NCI-H526 treated with DMSO at 0.1 percent for 48 hours (cell line): ENCODE measurements at places on chromosomes 3 and 15.

DNA sequence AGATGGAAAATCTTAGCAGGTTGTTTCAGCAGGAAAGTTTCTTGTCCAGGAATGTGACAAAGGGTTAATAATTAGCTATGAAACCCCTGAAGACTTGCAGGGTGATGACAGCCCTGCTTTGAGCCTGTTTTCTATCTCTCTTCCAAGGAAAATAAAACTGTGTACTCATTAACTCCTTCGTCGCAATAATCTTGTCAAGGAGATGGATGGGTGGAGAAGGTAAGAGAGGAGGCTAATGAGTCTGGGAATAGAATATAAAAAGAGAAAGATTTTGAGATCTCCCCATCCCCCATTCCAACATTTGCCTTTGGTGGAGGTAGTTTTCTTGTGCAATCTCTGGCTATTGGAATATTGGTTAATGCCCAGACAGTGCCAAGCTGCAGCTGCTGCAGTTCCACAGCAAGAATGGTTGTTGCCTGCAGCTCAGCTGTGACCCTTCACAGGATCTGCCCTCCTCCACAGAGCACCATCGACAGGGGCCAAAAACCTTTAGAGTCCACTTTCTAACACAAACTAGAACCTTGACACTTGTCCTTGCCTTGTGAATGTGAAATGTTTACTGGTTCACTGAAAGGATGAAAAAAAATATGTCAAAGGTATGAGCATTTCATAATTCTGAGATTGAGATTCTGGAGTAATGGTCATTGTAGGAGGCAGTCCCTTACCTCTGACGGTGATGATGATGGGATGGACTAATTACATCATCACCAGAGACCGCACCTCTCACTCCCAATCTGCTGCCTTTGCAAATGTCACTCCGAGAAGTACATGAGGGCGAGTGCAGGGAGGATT is 4.2 kb upstream of the LRIG1 start:
- no peak for DNase-seq

DNA sequence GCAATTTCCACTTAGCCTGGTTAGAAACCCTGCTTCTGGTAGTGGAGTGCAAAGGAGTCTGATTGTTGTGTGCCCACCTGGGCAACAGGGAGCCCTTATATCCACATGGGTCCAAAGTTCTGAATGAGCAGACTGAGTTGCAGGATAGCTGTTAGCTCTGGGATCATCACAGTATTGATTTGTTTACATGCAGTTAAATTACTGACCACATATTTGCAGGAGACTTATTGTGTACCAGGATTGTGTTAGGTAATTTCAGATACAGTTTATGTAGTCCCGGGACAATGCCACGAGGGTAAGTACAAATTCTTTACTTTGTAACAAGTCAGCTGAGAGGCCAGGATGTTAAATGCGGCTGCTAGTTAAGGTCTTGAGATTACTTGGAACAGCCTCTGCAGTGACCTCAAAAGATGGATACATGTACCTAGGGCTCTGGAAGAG is 18.8 kb downstream of the ARHGEF26 start:
- peak; percentile 23 for DNase-seq

GRCh38 chr15:82972990-82973389 is 13.0 kb upstream of the RAMAC start:
- DNase-seq: no peak

- no peak for DNase-seq
Measured at GRCh38 chr15:34642247-34642646, 58.8 kb upstream of the GOLGA8B start.

DNA sequence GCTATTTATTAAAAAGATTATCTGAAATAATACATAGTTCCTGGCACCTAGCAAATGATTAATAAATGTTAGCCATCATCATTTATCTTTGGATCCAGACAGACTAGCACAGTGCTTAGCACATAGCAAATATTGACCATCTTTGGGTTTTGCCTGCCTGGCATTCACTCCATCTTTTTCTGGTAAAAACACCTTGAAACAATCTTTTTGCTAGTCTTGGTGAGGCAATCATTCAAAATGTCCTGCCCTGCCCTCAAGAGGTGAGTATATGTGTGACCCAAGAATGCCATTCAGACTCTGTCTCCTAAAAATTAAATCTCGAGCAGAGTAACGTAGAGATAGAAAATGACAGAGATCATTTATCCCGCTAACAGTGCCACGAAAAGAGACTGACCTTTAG is 78.3 kb upstream of the ZNF280D start:
- no peak for DNase-seq

GRCh38 chr3:180617049-180617448 is 15.1 kb downstream of the TTC14 start:
- DNase-seq: no peak

- no peak for DNase-seq
Measured at GRCh38 chr3:127786353-127787070, 35.8 kb downstream of the MGLL start.

DNA sequence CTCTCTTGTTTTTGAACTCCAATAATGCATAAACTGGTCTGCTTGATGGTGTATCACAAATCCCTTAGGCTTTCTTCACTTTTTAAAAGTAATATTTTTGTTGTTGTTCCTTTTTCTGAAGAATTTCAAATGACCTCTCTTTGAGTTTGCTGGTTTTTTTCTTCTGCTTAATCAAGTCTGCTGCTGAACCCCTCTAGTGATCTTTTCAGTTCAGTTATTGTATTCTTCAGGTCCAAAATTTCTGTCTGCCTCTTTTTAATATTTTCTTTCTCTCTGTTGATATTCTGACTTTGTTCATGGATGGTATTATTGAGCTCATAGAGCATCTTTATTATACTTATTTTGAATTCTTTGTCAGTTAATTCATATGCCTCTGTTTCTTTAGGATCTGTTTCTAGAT is 21.8 kb upstream of the CEP152 start:
- DNase-seq: no peak

DNA sequence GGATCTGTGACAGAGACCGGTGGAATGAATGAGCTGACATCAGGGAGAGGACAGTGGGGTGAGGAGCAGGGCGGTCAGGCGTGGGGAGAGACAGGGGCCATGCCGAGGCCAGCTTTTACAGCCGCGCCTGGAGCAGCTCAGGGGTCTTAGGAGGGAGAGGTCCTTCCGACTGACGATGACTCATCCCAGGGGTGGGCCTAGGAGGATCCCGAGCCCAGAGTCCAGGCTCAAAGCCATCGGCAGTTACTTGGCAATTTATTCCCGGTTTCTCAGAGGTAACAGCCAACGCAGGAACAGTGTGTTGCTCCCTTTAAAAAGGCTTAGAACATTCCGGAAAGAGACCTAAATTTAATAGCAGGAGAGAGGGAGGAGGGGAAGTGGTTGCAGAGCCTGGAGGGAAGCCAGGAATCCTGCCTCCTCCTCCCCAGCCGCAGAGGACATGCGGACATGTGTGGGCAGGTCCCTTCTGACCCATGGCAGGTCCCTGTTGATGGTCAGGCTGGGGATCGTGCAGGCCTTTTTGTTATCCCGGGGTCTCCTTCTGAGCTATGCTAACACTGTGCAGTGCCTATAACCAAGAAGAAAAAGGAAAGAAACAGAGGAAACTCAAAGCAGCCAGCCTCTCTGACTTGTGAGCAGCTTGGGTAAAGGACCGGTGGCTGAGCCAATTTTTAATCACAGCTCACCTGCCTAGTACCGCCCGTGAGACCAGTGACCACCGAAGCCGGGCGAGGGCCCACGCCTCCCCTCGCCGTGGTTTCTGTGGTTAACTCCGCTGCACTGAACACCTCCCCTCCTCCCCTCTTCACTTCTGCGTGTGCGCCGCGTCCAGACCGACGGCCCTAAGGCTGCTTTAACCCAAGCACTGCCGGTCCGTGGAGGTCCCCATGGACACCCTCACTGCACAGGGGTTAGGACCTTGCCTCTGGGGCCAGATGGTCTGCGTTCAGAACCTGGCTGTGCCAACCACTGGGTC is 392.4 kb upstream of the PROK2 start:
- no peak for DNase-seq

DNA sequence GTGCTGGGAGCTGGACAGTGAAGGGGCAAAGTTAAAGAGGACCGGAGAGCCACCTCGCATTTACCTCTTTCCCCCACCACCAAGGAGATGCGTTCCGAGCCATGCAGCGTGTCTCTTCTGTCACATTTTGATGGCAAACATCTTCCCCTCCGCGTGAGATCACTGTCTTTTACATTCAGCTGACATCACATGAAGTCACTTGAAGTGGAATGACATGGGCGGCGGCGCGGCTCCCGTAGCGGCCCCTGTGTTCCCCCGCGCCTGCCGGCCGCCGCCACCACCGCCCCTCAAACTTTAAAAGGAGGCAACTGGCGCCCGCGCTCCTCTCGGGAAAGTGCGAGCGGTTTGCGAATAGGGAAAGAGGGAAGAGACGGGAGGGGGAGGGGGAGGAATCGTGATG is at the start of gene FEZF2:
Gene FEZF2 (minus strand): TSS at position 336 of the 400 bp plus-strand sequence. CDS start 682 bp downstream, outside the sequence.
- no peak for DNase-seq

- no peak for DNase-seq
Measured at GRCh38 chr3:123347205-123347604, 101.7 kb downstream of the ADCY5 start.

- DNase-seq: no peak
Measured at GRCh38 chr15:70347321-70348225, 249.9 kb upstream of the TLE3 start.
